ENCODE measurements at places on chromosomes 3 and 15.

DNA sequence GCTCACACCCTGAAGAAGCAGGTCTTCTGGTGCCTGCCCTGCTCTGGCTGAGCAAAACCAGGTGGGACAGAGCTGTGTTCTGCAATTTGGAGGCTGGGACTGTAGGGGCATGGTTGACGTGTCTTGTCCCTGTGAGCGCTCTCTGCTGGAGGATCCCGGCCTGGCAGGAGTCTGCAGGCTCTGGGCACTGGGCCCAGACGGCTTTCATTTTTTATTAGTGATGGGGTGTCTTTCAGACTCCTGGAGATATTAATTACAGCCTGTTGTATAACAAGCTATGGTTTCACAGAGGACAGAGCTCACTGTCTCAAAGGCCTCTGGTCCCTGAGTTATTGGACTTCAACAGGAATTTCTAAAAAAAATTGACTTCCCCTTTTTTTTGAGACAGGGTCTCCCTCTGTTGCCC lies 29.5 kb upstream of the ZNF710 start:
- peak; percentile 23 for DNase-seq

GRCh38 chr15:50996641-50997040 lies 88.2 kb downstream of the AP4E1 start:
- DNase-seq, result no peak

- no peak for DNase-seq
Measured at GRCh38 chr15:67887776-67888175, 47.9 kb upstream of the RNU6-1 start.

DNA sequence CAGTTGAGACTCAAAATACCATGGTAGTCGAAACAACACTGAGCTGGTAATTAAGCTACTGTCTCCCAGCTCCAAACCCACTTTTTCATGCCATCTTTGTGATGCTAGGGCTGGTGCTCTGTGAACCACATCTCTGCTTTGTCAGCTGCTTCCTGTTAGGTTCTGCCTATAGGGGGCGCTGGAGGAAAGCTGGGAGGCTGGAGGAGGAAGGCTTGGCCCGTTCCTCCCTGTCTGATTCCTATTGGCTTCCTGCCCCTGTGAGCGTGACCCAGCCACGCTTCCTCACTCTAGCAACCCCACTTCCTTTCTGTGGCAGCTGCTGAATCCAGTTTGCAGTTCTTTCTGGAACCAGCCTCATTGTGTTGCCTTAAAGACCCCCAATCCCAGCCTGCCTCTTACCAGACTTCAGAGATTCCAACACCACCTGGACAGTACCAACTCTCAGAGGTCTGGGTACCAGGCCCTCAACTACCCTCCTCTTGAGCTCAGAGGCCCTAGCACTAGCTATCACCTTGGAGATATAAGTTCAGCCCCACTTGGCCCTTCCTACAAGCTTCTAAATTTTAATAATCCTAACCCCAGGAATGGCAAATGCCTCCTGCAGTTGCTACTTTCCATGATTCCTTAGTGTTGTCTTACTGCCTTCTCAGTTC lies 120.9 kb downstream of the ERC2 start:
- DNase-seq, result peak; percentile 24

- DNase-seq, result no peak
Measured at GRCh38 chr3:52245322-52246263, at the start of gene PPM1M. TSS of gene PPM1M (plus strand) at chr3:52245759. CDS start at chr3:52245825, 66 bp downstream.

DNA sequence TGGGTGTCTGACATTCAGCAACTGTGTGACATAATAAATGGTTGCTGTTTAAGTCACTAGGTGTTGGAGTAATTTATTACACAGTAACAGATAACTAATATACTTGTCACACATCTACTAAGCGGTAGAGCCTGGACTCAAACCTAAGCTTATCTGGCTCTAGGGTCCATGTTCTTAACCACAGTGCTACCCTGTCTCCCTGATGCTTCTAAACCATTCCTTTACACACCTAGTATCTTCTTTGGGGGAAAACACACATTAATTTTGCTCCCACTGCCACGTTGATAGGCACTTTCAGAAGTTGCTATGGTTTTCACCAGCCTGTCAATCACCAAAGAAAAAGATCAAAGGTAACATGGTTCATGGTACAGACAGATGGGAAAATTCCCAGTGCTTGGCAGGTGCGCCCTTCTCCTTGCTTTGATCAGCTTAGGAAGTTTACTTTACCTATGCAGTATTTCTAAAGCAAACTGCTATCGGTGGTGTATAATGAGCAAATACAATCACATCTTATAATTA lies 150.8 kb downstream of the PDZRN3 start:
- DNase-seq, result no peak

DNA sequence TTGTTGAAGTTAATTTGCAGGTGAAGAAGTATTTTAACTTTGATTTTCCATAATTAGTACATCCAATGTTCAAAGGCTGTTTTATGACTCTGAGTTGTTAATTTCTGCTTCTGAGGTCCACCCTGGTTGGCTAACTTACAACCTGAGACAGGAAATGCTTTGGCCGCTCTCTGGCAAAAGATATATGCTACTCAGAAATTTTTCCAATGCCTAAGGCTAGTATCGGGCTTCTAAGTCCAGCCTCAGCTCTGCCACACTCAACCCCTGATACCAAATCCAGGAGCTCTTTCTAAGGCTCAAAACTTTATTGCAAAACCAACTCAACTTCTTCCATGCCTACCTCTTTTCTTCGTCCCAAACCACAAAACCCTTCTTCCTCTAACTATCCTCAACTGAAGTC lies 192.9 kb downstream of the NEK10 start:
- DNase-seq, result no peak

- no peak for DNase-seq
Measured at GRCh38 chr15:79900087-79900486, 3.3 kb upstream of the MTHFS start.

GRCh38 chr15:70753101-70753829 lies 10.1 kb downstream of the UACA start:
- DNase-seq, result no peak

GRCh38 chr3:49378249-49378895 lies 20.2 kb upstream of the GPX1 start:
- no peak for DNase-seq

DNA sequence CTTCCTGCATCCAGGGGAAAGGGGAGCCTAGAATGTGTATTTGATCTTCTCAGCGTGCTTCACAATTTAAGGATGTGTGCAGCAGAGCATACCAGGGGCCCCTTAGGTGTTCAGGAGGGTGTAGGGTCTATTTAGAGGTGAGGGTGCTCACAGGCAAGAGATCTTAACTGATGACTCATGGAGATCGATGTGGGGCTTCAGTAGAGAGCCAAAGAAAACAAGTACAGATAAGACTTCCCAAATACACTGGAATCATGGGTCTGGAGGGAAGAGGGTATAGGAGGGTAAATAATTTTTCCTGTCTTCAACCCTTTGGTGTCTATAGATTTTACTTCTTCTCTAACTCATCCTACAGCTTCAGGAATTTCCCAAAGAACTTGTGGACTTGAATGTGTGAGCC lies 170.2 kb upstream of the LRRC3B start:
- DNase-seq, result no peak

DNA sequence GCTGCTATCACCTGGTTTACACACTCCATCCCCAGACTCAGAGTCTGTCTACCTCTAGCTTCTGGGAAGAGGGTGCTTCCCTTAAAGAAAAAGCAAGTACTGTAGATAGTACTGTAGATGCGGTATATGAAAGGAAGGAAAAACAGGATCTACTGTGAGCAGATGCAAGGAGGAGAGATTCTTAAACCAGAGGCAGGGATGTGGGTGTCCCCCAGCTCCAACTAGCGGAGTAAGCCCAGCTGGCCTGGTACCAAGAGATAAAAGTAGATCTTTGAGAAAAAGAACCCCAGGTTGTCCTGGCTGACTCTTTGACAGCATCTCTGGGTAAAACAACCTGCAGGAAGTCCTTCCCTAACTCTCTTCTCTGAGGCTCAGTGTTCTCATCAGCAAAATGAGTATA lies 523.7 kb upstream of the PROK2 start:
- no peak for DNase-seq

DNA sequence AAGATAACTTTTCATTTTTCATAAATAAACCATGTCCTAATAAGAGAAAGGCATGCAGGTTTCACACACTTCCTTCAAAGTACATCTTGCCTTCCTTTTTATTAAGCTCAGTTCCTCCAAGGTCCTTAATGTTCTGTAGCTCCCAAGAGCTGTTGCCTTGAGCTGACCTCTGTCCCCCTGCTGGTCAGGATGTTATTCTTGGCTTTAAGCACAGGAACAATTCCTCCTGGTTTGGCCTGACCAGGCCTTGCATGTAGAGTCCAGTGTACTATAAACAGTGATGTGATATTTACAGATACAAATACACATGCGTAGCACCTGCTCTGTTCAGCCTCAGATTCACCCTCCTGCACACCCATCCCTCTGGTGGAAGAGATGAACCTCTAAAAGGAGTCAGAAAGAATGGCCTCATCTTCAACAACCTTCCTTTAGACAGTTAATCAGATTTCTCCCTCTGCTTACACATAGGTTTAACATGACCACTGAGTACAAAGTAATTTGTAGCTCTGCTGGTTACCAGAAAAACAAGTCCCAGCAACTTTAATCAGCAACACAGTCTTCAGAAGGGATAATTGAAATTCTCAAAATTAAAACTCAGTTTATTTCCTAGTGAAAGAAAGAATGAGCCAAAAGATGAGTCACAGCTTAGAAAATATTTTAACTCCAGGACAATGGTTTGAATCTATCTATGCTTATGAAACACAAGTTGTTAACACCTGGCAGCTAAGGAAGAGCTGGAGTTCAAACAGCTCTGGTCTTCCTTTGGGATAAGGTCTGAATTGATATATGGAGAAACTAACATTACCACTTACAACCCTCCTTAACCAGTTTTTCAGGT lies 46.5 kb downstream of the PTPN9 start:
- DNase-seq, result no peak

GRCh38 chr3:10594915-10595314 lies 89.5 kb upstream of the ATP2B2 start:
- no peak for DNase-seq
